ENCODE measurements at places on chromosomes 6 and 20.

DNA sequence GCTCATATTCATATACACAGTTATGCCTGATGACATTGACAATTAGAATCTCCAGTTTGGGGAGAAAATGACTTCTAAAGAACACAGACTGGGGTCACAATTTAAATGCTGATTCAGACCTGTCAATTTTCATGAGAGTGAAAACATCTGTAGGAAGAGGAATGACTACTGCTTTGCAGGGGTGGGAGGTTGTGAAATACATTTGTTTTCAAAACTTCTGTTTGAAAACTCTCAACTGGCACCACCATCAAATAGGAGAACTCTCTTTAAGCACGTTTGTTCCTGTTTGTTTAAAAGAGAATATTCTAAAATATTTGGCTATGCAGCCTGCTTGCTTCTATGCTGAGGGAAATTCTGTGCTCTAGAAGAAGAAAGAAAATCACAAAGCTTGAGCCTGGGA lies 50.8 kb upstream of the ADGRF5 start:
- no peak for DNase-seq

DNA sequence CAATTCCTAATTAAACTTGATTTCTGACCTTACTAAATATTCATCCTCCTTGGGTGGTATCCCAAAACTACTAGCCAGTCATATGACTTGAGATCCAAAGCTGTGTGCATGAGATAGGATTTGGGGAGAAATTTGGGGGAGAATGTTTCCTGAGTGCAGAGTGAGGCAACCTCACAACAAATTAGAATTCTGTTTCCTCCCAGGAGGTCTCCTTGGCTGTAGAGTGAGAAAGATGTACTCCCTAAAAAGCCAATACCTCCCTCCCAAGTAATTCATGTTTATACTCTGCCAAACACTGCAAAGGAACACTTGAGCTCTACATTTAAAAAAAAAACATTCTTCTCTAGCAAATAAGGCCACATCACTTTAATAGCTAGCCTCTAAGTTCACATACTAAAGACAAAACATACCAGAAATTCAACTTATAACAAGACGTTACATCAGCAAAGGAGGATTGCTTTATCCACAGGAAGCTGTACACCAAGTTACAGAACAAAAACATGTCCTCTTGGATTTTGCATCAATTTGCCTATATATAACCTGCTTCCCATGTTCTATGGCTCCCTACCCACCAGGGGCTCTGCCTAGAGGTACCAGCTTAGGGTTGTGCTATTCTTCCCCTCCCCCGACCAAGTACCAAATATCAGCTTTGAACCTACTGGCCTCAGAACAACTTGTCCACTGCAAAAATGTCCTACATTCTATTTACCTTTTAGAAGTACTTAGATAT lies 15.4 kb upstream of the TMEM30A start:
- no peak for DNase-seq

DNA sequence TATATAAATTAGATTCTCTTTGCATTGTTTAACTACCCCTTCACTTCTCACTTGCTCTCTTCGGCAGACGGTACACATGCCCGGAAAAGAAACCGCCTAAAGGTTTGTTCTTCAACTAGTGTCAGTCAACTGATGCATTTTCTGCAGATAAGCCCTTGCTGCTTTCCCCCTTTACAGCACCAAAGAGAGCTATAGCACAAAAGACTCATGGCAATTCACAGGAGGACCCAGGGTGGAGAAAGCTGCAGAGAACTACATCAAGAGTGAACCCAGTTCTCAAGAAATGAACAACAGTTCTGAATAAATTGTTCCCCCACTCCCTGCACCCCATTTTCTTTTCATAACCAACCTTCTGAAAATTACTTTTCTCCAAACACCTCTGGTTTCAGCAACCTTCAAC lies 8.9 kb downstream of the CD164 start:
- DNase-seq = no peak

GRCh38 chr6:35624341-35625070 lies 64.2 kb downstream of the FKBP5 start:
- DNase-seq = no peak

GRCh38 chr6:97322226-97322625 lies 39.2 kb upstream of the MMS22L start:
- no peak for DNase-seq

DNA sequence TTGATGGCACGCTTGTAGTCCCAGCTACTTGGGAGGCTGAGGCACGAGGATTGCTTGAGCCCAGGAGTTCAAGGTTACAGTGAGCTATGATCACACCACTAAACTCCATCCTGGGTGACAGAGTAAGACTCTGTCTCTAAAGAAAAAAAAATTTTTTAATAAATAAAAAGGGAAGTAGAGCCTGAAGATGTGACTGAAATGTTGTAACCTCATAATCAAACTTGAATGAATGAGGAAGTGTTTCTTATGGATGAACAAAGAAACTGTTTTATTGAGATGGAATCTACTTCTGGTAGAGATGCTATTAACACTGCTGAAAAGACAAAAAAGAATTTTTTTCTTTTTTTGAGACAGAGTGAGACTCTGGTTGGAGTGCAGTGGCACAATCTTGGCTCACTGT lies 6.7 kb downstream of the MAK start:
- DNase-seq = no peak

DNA sequence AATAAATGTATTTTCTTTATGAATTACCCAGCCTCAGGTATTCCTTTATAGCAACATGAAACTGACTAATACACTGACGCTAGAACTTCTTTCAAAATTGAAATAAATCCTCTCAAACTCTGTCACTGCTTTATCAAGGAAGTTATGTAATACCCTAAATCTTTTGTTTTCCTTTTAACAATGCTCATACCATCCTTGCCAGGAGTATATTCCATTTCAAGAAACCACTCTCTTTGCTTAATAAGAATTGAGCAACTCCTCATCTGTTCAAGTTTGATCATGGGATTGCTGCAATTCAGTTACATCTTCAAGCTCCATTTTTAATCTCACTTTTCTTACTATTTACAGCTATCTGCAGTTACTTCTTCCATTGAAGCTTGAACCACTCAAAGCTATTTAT lies 707.6 kb upstream of the MARCKS start:
- no peak for DNase-seq

GRCh38 chr6:44044154-44044539 lies 83.1 kb downstream of the MRPL14 start:
- DNase-seq = no peak

DNA sequence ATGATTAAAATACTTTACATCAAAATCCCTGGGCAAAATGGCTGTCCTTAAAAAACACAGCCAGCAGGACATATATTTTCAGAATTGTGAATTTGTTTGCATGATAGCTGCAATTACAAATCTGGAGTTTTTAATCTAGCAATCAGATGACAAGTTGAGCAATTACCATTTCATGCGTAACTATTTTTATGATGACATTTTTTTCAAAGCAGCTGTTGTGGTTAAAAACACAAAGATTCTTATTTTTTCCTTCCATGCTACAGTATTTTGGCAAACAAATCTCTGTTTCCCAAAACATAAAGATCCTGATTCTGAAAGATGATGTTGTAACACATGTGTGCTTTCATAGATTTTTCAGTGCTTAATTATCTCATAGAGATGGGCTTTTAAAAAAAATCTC lies 90.2 kb downstream of the PHACTR1 start:
- DNase-seq = no peak

DNA sequence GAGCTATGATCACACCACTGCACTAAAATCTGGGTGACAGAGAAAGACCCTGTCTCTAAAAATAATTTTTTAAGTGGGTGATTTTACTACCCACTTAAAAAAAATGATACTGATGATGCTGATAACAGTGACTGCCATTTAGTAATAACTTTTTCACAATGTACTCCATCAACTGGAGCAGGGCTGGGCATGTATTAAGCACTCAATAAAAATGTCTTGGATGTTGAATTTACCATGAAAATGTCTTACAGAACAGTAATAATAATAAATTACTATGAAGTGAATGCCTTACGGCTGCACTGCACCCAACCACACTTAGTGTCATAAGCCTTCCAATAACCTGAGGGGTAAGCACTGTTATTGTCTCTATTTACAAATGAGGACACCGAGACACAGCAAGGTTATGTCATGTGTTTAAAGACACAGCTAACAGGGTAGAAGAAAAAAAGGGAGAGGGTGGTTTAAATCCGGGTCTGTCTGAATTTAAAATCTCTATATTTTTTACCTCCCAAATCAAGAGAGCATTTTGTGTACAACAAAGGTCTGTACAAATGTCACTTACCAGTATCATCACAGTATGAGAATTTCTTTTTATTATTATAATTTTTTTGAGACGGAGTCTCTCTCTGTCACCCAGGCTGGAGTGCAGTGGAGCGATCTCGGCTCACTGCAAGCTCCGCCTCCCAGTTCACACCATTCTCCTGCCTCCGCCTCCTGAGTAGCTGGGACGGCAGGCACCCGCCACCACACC lies 21.5 kb downstream of the RIMS4 start:
- no peak for DNase-seq

DNA sequence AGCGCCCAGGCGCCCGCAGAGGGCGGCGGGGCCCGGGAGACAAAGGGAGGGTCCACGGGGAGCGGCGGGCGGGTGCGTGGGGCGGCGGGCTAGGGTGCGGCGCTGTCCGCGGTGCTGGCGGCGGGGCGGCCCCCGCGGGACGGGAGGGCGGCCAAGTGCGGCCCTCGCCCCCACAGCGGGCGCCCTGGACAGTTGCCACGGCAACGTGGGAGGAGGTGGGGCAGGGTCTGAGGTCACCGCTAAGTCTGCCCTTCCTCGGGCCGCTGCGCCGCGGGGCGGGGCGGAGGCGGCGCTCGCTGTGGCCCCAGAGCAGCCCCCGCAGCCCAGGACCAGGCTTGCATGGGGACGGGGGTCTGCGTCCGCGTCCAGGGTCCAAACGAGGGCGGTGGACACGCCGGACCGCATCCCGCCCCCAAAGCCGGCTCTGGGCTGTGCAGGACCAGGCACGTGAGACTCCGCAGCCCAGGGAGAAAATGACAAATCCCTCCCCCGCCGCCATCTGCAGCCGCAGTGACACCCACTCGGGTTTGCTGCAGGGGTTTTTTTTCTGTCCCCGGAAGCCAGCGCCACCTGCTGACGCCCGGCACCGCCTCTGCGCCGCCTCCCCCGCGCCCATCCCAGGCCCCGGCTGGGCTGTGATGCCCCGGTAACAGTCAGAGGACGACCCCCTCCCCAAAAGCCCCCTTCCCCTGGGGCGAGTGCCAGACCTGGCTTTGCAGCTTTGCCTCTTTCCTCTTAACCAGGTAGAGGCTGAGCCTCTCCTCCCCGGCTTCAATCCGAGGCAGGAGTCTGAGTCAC lies 36.8 kb downstream of the YTHDF1 start:
- peak; percentile 58 for DNase-seq

GRCh38 chr6:36443471-36444428 lies 950 bp downstream of the KCTD20 start:
- no peak for DNase-seq
